ENCODE measurements at places on chromosomes 6 and 20.

- no peak for DNase-seq
These were observed 43.5 kb upstream of the PDYN start for GRCh38 chr20:2037296-2037914.

DNA sequence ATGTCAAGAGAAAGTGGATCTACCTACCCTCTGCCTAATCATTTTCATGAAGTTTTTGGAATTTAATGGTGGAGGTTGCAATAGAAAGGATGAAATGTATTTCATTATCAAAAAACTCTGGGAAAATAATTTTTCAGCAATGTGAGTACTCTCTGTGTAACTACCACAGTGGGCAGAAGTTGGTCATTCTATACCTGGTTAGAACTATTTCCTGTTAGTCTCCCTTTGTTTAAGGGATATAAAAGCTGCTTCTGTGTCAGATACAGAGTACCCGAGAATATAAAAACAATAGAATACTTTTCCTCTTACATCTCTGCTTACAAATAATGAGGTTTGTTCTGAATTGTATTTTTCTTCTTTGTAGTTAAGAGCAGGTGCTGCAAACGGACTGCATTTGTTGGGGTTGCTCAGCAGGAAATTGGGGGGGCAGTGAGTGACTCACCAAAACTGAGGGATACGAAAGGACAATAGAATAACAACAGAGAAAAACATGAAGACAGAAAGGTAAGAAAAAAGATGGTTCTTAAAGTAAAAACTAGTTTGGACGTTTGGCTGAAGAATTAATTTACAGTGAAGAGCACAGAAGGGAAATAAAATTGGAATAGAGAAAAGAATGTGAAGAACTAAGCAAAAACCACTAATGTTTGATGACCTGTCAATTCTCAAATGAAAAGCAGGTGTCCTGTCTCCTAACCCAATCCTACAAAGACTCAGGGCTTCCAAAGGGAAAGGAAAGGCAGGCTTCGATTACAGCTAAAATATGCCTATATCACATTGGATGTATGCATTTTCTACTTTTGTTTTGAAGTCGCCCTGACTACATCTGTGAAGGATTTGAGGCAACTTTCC is 703.1 kb downstream of the RFPL4B start:
- DNase-seq: no peak

- no peak for DNase-seq
These were observed 33.0 kb downstream of the PRPH2 start for GRCh38 chr6:42689371-42689770.

GRCh38 chr6:81777586-81778268 is 25.2 kb upstream of the TENT5A start:
- DNase-seq: no peak

GRCh38 chr6:13462458-13463327 is 24.7 kb downstream of the GFOD1 start:
- no peak for DNase-seq

GRCh38 chr6:30970946-30971345 is 12.6 kb upstream of the MUC21 start:
- DNase-seq: no peak

GRCh38 chr6:111753573-111753972 is 119.7 kb downstream of the FYN start:
- DNase-seq: no peak

GRCh38 chr6:579339-579738 is 77.6 kb downstream of the HUS1B start:
- DNase-seq: no peak

- DNase-seq: no peak
These were observed 9.3 kb downstream of the COX7A2 start for GRCh38 chr6:75234126-75234865.

DNA sequence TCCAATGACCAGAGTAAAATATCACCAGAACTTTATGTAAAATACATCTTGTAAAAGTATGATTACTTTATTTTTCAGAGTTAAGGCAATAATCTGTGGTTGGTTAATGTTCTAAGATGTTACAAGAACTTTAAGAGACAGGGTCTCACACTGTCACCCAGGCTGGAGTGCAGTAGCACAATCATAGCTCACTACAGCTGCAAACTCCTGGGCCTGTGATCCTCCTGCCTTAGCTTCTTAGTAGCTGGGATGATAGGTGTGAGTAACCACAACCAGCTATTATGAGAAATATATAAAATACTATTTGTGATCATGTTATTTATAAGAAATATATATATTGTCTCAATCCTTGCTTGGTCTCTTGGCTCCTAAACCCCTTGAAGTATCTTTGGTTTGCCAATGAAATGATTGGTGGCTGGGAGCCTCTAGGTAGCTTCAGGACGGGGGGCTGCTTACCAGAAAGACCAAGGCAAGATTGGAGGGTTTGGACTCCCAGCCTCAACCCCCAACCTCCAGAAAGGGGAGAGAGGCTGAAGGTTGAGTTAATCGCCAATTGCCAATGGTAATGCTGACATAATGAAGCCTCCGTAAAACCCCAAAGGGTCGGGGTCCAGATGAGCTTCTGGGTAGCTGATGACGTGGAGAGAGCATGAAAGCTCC is 15.4 kb downstream of the SOD2 start:
- DNase-seq: no peak

DNA sequence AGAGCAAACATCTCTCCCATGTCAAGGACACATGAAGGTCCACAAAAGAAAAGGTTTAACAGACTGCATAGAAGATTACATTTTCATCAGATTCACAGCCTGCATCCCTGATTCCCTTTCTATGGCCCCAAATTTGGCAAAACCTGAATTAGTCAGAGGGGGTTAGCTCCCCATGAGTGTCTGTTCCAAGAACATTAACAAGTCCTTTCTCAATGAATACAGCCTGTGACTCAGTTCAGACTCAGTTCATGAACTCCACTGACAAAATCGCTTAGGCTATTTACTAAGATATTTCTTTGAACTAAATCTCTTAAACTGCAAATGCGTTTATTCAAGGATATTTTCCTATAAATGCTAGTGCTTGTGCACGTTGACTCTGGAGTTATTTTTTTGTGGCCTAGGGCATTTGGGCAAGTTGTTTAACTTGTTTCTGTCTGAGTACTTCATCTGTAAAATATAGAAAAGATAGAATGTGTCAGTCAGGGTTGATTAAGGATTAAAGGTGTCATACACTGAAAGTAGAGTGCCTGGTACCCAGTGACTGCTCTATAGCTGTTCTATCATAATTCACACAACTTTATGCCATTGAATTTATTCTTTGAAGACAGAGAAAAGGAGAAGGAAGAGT is 422.6 kb downstream of the HTR1B start:
- DNase-seq: no peak

- peak; percentile 10 for DNase-seq
These were observed 71.0 kb upstream of the SAMD3 start for GRCh38 chr6:130293800-130294199.

GRCh38 chr6:167306401-167306998 is 15.4 kb downstream of the UNC93A start:
- DNase-seq: no peak

GRCh38 chr20:43477619-43478018 is 19.9 kb downstream of the SRSF6 start:
- no peak for DNase-seq

- DNase-seq: no peak
These were observed 107.5 kb downstream of the SLC22A3 start for GRCh38 chr6:160455541-160456213.

DNA sequence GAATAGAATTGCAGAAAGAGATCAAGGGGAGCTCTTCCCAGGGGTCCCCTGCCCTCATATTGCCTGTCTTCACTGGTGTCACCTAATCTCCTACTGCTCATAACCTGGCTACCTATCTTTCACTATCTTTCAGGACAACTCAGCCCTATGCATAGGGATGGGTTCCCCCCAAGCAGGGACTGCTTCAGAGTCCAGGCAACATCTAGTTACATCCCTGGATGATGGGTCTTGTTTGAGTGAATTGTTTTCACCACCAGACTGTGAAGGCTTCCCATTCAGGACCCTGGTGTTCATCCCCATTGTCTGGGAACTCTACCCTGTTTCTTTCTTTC is 850 bp upstream of the HECA start:
- DNase-seq: no peak

DNA sequence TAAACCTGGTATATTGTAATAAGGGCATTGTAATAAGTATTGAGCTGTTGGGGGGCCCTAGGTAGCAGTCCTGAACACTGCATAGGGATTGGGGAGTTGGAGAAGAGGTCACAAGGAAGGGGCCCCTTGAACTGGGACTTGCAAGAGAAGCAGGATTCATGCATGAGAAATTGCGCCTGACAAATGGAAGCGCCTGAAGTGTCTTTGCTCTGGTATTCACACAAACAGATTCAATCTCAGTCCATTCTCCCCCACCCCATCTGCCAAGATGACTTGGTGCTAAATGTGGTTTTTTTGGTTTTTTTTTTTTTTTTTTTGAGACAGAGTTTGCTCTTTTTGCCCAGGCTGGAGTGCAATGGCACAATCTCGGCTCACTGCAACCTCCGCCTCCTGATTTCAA is 87.1 kb downstream of the CAP2 start:
- no peak for DNase-seq

DNA sequence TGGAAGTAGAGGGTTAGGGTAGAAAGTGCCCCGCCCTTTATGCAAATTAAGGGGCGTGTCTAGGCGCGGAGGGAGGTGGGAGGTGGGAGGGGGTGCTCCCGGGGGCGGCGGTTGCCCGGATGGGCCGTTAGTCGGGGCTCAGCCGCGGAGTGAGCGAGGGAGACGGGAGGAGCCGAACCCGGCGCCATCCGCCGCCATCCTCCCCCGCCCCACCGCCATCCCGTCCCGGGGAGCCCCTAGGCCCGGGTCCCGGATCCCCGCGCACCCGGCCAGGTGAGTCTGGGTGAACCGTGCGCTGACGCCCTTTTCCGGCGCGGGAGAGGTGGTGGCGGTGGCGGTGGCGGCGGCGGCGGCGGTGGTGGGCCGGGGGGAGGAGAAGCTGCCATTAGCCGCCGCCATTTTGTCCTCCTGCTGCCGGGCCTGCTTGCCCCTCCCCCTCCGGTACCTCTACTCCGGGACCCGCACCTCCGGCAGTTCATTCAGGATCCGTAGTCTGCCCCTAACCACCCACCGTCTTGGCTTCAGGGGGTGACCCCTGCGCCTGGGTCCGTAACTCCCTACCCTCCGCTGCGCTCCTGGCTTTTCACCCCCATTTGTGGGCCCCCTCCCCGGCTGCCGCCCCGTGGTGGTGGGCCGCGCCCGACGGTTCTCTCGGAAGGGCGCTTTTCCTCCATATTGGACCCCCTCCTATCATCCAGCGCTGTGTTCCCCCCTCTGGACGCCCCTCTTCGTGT is at the start of gene PRRC2A:
Gene PRRC2A (plus strand): TSS at position 130 of the 734 bp plus-strand sequence. CDS start 2,075 bp downstream, outside the sequence.
- DNase-seq: peak; percentile 82

DNA sequence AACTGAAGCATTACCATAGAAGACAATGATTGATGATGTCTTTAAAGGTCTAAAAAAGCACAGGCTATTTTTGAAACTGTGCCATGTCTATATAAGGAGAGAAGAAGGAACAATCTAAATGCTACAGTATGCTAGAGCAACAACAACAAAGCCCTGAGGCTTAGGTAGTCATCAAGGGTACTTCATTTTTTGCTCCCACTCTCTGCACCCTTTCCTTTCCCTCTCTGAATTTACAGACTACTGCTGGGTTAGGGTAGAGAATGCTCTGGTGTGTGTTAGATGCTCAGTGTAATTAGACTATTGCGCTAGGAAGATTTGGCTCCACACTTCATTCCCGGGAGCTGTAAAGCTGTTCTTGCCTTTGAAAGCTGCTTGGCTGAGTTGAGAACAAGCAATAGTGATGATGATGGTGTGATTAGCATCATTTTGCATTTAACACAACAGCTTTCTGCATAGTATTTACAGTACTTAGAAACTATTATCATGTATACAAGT is 1262.5 kb upstream of the CITED2 start:
- no peak for DNase-seq

DNA sequence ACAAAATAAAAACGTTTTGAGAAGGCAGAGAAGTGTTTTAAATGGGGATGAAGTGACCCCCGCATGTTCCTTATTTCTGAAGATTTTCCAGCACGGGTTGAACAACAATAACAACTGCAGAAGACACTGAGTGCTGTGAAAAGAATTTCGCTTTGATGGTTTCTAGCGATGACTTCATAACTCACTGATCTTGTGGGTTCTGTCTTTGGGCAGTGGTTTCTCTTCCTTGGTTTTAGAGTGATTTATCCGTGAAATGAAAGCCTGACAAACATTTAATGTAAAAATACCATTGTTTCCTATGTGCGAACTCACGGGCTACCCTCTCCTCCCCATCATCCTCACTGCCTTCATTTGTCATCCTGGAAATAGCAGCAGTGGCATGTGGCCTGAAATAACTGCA is 793.9 kb downstream of the QKI start:
- DNase-seq: no peak

- no peak for DNase-seq
These were observed 61.2 kb downstream of the GFOD1 start for GRCh38 chr6:13425943-13426931.

DNA sequence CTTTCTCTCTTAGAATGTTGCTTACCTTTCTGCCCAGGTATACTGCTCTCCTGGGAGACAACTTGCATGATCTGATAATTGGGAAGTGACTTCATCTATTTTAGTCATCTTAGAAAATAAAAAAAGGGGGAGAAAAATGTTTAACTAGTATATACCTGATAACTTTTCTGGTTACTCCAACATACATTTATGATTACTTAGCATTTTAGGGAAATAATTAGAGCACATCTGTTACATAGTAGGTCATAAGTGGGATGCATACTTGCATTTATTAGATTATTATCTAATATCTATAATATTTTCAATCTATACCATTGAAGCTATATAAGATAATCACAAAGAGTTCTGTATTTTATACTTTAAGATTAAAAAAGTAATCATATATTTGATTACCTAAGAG is 193.9 kb upstream of the EYS start:
- DNase-seq: no peak

GRCh38 chr6:85494547-85495536 is 45.0 kb downstream of the NT5E start:
- no peak for DNase-seq

GRCh38 chr6:2914318-2914660 is 11.2 kb upstream of the SERPINB9 start:
- DNase-seq: no peak

GRCh38 chr6:148866657-148867268 is 119.9 kb downstream of the UST start:
- DNase-seq: no peak

DNA sequence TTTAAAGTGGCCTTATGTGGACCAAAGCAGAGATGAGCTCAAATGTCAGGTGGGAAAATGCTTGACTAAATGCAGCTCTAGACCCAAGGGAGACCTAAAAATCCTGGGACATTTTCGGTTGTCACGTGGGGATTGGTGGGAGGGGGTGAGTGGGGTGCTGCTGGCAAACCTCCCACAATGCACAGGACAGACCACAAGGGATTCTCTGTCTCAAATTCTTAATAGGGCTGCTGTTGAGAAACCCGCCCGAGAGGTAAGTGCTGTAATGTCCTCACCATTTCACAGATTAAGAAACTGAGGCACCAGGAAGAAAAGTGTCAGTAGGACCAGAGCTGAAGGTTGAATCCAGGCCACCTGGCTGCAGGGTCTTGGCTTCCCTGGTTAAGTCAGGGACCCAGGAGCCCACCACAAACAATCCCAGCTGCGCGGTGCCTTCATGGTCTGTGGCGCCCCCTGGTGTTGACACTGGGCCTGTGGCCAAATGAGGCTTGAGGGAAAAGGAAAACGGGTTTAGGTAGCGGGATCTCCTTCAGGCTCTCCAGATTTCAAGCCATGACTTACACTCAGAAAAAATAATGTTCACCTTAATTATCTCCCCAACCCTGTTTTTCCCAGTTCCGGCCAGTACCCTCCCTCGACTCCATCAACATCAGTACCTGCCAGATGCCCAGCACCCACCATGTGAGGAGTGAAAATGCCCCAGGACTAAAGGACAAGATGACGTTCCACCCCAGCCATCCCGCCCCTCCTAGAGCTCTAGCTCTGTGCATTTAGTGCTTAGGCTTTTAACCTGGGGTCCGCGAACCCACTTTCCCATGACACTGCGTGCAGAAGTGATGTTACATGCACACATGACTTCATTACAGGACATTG is 7.2 kb downstream of the HLA-G start:
- no peak for DNase-seq

Measured in COR-L47 (cell line).